ENCODE measurements at places on chromosomes 7 and 10.

DNA sequence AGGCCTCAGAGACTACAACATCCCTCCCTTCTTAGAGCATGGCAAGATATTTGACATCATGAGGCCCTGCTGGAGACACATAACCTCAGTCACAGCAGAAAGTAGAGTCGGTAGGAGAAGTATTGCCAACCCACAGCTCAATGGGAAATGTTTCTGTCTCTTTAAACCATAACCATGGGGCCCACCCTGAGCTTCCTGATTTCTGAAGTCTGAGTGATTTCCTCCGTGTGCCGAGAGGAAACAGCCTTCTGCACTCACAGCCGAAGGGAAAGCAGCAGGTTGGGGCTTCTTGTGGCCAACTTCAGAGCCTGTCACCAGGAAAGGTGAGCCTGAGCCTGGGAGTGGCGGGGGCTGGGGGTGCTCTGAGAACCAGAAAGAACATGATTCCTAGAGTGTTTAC is at the start of gene GIMAP1:
GIMAP1 (plus strand) TSS at position 246 of the 400 bp plus-strand sequence. CDS start 2,435 bp downstream, outside the sequence.
- DNase-seq = peak; percentile 71

- DNase-seq = no peak
Measured at GRCh38 chr10:78588194-78588811, 480.5 kb upstream of the ZMIZ1 start.

DNA sequence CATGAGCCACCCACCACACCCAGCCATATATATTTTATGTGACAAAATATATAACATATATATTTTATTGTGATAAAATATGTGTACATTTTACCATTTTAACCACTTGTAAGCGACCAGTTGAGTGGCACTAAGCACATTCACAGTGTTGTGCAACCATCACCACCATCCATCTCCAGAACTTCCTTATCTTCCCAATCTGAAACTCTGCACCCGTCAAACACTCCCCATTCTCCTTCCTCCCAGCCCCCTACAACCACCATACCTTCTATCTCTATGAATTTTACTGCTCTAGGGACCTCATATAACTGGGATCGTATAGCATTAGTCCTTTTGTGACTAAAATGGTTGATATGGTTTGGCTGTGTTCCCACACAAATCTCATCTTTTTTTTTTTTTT is 20.8 kb upstream of the CYTH3 start:
- DNase-seq = no peak

DNA sequence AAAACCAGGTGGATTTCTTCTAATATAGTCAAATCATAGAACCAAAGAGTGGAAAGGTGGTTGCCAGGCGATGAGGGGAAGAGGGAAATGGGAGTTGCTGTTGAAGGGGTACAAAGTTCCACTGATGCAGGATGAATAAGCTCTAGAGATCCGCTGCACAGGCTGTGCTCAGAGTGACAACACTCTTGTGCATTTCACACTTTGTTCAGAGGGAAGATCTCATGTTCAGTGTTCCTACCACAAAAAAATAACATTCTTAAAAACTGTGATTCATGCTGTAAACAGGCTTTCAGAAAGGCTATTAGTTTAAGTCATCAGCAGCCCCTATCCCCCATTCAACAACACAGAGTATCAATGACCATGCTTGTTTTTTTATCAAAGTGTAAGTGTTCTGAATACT is 213.8 kb downstream of the COBL start:
- DNase-seq = no peak

DNA sequence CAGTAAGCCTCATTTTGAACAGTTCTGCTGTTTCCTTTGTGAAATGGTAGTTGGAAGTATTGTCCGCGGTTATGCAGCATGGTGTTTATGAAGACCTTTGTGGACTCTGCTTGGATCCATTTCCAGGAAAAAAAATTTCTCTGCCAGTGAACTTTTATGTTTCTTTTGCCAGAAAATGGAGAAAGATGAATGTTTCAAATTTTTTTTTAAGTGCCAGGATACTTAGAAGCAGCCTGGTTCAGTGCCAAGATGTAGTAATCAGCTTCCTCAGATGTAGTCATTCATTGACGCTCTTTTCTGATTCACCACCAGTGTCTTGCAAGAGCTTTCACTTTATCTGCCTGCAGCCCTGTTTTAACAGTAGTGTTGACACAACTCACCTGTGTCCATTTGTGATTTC is 258.2 kb downstream of the SDK1 start:
- DNase-seq = no peak
